ENCODE measurements at places on chromosomes 1 and 21. TPM values are rescaled to one million over a fixed set of nuclear protein-coding genes. Genes with fewer than 3 reads are reported as not detected.
A peak's percentile ranks its signal among the peaks of the same experiment; 100 is the strongest.

The GJA8 gene
- total RNA-seq: not detected

The CA14 gene
- 7.3 TPM for total RNA-seq

The DNAJC11 gene
- 35.4 TPM for total RNA-seq

The DCST1 gene
- total RNA-seq: not detected

The CXADR gene
- total RNA-seq: 139 TPM

The CYP4B1 gene
- 0.27 TPM for total RNA-seq

The UBE2Q1 gene
- total RNA-seq: 15.2 TPM

The DNAJC6 gene
- 86.7 TPM for total RNA-seq

The CSF3R gene
- 3.4 TPM for total RNA-seq

- DNase-seq: no peak
These were observed 467.3 kb upstream of the RGS18 start for GRCh38 chr1:191690931-191691330.

GRCh38 chr1:211648336-211648735 is 27.1 kb downstream of the NEK2 start:
- DNase-seq: no peak

DNA sequence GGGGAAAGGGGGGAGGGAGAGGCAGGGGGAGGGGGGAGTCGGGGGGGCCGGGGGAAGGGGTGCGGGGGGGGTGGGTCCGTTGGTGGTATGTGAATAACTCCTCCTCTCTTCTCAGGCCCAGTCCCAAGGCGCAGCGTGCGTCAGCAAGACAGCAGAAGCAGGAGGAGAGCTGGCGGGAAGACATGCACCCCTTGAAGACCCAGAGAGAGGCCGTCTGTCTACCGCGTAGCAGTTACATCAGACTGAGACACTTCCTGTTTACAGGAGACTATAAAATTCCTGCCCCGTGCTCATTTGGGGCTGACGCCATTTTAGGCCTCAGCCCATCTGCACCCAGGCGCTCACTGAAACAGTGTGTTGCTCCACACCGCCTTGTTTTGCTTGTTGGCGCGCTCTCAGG is 55.3 kb downstream of the SETD4 start:
- DNase-seq: no peak

- DNase-seq: no peak
These were observed 5.0 kb downstream of the ALPL start for GRCh38 chr1:21514245-21514644.

DNA sequence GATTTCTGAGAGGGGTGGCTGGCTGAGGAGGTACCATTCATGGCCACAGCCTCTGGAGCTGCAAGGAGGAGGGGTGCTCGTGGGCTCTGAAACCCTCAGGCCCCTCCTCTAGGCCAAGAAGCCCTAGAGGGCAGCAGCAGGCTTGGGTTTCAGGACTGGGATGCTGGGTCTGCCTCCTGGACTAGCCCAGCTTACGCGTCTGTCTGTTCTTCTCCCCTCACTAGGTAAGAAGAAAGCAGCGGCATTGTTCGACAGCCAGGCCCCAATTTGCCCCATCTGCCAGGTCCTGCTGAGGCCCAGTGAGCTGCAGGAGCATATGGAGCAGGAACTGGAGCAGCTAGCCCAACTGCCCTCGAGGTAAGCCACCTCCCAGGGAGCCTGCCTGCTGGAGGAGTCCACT is 60.3 kb downstream of the TMEM53 start:
- DNase-seq: no peak

- no peak for DNase-seq
These were observed 2.6 kb downstream of the ZBTB48 start for GRCh38 chr1:6582370-6582769.

DNA sequence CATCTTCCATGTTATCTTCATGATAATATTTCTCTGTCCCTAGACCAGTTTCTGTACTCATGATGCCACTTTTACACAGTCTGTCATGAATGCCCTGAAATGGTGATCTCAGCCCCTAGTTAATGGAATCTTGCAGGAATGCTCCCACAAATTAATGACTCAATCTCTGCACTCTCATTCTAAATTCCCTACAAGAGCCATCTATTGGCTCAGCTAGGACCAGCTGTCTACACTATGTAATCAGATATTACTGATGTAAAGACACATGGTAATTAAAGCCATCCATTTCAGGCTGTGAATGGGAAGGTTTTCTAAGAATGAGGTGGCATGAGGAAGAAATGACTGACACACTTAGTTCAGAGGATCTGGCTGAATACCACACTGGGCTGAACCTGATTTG is 199.1 kb upstream of the KCND3 start:
- DNase-seq: no peak

DNA sequence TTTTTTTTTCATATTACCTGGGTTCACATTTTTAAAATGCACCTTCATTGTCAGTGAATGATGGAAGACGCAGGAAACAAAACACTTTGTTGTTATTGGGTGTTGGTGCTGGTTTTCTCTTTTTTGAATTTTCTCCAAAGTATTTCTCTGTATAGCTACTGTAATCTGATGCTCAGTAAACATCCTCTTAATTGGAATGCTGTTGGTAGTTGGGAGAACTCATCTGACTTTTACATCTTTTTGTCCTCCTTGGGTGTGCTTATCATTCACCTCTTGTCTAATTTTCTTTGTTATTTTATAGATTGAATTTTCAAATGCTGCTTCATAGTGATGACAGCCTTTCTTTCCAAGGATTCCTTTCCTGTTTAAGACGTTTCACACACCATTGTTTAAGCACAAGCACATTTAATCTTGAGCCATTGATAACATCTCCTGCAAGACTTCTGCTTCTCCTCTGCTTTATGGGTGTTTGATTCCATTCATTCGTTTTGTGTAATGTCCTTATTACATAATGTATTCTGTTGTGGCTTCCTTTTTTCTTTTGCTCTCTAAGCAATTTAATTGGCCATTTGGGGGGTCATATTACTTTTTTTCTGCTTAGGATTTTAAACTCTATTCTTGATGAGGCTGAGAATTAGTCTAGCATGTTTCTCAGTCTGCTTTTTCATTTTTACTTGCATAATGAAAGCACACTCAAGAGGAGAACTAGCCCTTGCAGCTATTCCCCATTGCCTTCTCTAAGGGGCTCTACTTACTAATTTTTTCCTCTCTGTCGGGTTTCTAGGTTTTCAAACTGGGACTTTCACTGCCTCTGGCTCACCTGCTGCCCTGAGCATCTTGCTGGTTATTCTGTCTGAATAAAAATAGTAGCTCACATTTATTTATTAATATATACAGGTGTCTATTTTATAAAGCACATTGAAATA is 42.0 kb upstream of the CD34 start:
- DNase-seq: no peak

GRCh38 chr1:64111787-64112186 is 91.6 kb upstream of the UBE2U start:
- no peak for DNase-seq

GRCh38 chr1:243254233-243254926 is 701 bp downstream of the CEP170 start:
- DNase-seq: peak; percentile 47

- no peak for DNase-seq
These were observed 33.5 kb downstream of the NIBAN1 start for GRCh38 chr1:184940694-184941409.

DNA sequence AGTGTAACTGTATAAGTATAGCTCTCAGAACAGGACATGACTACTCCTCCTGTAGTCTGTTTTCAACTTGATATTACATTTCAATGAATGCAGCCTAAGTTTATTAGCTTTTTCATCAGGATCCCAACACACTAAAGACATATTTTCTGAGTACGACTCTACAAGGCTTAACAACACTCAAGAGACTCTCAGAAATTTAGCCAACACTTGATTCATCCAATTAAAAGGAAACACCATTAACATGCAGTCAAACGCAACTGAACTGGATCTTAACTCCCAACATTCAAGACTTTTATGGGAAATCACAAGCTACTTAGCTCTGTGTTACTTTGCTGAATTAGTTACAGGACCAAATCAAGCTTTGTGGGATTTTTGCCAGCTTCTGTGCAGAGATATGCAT is 65.2 kb upstream of the SGIP1 start:
- no peak for DNase-seq

DNA sequence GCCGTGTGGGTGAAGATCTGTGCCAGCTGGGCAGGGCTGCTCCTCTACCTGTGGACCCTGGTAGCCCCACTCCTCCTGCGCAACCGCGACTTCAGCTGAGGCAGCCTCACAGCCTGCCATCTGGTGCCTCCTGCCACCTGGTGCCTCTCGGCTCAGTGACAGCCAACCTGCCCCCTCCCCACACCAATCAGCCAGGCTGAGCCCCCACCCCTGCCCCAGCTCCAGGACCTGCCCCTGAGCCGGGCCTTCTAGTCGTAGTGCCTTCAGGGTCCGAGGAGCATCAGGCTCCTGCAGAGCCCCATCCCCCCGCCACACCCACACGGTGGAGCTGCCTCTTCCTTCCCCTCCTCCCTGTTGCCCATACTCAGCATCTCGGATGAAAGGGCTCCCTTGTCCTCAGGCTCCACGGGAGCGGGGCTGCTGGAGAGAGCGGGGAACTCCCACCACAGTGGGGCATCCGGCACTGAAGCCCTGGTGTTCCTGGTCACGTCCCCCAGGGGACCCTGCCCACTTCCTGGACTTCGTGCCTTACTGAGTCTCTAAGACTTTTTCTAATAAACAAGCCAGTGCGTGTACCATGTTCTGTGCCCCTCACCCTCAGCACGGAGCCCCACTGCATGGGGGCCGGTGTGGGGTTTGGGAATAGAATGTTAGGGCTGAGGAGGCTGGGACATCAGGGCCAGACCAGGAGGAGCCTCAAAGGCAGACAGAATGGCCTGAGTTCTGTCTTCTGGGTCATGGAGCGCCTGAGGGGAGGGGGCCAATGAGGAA is 21.3 kb downstream of the SERINC2 start:
- DNase-seq: no peak

- DNase-seq: no peak
These were observed 460.0 kb downstream of the MATN1 start for GRCh38 chr1:30263405-30263804.

DNA sequence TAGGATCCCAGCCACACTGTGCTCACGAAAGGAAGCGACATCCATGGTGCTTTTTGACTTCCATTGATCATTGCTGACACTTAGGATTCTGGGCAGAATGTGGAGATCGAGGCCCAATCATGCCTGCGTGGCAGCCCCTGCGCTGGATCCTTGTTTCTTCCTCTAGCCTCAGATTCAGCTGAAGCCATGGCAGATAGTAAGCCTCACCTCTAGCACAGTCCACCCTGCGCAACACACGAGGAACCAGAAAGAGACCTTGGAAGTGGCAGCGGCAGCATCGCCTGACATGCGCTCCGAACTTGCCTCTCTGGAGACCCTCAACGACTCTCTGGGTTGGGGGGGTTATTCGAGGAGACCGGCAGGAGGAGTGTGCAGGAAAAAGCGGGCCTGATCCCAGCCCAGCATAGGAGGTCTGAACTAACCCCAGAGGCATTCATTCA is 10.6 kb downstream of the HLX start:
- DNase-seq: no peak

DNA sequence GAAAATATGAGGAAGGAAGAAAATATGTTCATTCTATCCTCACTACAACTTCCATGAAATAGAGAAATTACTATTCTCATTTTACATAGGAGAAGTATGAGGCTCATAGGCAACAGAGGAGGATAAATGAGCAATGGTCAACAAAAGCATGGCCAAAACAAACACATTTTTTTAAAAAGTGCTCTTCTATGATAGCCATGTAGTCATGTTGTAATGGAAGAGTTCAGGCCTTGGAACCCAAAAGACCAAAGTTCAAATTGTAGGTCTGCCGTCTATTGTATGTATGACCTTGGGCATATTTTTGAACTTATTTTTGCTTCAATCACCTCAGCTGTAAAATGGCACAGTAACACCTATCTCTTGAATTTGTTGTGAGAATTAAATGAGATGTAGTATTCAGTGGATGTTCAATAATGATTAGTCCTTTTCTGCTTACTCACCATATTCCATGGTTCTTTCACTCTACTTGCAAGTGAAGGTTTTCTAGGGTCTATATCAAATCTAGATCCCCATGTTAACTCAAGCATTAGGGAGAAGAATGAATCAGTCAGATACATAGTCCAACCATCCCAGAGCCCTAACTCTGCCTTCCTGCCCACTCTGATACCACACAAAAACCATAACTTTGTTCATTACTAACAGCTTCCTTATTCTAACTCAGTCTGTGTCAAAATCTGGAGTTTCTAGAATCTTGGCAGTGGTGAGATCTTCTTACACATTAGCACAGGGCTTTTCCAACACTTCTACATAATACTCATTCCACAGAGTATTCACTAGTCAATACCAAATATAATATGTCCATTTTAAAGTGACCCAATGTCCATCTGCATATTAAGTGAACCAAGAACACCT is 353.2 kb downstream of the PLPP3 start:
- no peak for DNase-seq

- no peak for DNase-seq
These were observed 22.4 kb upstream of the BCAR3 start for GRCh38 chr1:93704052-93704451.

DNA sequence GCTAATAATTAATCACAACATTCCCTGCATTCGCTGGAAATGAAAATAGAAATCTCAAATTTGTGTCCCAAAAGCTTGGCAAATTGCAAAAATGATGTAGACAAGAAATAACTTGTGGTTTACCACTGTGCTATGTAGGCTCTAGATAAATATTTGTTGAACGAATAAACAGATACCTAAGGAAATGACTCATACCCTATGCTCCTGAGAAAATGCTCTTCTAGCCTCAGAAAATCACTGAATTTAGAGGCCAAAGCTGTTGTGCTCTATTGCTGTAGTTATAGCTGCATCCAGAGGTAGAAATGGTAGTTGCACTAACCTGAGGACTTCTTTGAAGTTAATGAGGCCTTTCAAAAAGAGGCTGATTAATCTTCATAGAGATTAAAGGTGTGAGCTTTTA is 142.0 kb upstream of the ZNHIT6 start:
- DNase-seq: no peak

- no peak for DNase-seq
These were observed 51.2 kb upstream of the ADAM30 start for GRCh38 chr1:119947468-119947867.

DNA sequence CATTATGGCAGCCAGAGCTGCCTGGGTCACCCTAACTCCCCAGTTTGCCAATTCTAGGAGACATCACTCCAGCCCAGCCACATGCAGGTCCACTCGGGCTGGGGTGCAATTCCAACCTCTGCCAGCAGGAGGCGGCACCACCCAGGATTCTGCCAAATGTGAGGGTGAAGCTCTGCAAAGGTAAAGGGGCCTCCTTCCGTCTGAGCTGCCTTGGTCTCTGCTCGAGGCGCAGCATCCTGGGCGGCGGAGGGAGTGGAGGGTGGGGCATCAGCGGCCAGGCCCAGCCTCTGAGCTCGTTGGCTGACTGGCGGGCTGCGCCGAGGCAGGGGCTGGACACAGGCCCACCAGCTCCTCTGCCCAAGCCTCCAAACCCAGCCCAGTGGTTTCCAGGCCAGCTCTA is 63.8 kb downstream of the ARHGEF16 start:
- no peak for DNase-seq

DNA sequence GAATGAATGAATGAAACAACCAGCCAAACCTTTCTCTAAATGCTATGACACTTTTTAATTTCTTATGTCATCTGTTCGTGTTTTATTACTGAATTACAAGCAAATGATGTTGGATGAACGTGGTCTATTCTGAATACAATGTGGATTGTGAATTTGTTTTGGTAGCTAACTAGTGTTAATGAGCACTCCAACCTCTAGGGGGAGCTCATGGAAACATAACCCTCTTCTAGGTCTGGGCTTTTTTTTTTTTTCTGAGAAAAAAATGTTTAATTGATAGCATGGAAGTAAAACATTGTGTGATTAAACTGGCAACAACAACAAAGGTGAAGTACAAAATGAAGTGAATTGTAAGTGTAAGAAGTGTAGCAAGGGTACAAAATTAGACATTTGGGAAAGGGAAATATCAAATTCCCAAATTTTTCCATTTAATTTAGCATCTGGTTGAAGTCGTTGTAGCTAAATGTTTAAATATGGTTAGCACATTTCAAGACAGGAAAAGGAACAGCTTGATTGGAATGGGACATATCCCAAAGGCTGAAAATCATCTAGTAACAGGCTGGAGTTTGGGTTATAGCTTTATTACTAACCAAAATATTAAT is 42.6 kb upstream of the PTGS2 start:
- DNase-seq: no peak

Measured in cerebellum (tissue), 4 donors.